ENCODE measurements at places on chromosomes 11 and 22.

GRCh38 chr11:44589301-44589700 lies 23.8 kb downstream of the CD82 start:
- no peak for DNase-seq

GRCh38 chr22:25644122-25644521 lies 79.6 kb downstream of the GRK3 start:
- DNase-seq: no peak

DNA sequence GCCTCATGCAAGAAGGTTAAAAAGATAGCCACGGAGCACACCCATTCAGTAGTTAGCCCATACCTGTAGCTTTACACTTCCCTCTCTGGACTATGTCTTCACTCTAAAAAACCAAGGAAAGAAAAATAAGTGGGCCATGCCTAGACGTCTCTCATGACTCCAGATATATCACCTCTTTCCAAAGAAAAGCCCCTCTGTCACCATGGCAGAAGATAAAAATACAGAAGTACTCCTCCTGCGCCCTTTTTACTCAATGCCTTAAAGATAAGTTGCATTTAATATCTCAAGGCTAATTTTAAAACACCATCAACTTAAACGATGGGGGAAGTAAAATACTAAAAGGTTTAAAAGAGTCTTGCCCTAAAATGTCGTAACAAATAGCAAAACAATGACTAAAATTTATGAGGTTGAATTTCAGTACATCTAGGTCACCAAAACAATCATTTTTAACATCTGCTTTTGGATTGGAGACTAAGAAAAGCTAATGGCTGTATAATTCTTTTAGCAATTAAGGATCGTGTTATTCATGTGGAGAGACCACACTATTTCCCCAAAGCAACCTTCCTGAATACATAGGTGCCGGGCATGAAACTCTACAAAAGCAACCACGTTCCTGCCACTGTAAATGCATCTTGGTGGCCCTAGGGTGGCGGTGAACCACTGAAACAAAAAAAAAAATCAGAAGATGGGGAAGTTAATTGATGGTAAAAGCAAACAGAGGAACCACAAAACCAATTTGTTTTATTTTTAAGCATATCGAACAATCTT lies 46.0 kb downstream of the CELF1 start:
- DNase-seq: no peak

- DNase-seq: no peak
Observed at GRCh38 chr11:110809417-110810199, 97.4 kb upstream of the ARHGAP20 start.

- no peak for DNase-seq
Observed at GRCh38 chr11:115129473-115130289, 374.5 kb downstream of the CADM1 start.

DNA sequence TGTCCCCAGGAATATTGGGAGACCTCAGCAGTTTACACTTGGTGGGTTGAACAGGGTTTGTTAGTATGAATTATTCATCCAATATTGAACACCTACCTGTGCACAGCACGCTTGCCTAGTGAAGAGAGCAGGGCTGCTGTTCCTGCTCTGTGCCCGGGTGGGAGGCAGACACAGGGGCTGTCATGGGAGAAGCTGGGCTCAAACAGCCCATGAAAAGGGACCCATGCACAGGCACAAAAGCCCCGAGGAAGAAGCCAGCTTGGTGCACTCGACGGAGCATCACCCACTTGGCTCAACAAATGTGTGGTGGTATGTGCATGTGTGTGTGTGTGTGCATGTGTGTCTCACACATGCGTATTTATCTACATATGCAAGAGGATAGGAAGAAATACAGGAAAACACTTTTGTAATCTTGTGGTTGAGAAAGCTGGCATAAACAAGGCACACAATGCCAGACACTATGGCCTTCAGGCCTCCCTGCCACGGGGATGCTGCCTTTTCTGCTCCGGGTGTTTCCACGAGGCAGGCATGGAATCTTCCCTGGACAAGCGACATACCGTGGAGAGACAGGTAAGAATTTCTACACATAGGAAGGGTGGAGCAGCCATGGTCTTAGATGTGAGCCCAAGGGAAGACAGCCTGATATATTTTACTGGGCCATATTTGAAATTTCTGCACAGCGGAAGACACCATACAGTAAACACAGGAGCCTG lies 5.0 kb upstream of the APOBEC3A start:
- DNase-seq: no peak

DNA sequence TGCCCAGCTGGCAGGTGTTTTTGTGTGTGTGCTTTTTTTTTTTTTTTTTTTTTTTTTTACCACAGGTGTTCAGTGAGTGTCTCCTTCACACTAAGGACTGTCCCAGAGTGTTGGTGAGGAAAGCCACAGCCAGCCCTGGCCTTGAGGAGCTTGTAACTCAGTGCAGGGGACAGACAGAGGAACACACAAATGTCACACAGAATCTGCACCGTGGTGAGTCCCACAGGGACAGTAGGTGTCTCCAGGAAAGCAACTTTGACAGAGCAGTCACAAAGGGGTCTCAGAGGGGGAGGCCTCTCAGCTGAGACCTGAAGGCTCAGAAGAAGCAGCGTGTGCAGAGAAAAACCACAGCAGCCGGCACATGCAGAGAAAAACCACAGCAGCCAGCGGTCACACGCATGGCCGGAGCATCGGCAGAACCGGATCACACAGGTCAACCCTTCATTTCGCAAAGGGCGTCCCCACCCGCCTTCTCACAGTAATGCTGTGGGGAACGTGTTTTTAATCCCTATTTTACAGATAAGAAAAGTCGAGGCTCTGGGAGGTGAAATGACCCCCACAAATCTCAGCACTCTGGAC lies 101.7 kb upstream of the PRR5 start:
- no peak for DNase-seq

DNA sequence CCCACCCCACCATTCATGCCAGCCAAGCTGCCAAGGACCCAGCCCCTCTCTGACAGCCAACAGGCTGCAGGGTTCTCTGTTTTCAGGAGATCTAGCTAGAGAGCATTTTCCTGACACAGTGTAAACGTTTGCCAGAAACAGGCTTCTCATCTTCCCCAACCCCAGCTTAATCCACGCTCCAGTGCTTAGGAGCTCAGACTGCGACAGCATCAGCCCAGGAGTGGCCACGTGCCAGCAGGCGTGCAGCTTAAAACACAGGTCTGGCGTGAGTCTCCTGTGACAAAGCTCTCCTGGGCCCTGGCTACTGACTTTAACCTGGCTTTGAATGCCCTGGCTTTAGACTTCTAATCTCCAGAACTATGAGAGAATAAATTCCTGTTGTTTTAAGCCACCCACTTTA lies 66.6 kb downstream of the GALNT18 start:
- no peak for DNase-seq

DNA sequence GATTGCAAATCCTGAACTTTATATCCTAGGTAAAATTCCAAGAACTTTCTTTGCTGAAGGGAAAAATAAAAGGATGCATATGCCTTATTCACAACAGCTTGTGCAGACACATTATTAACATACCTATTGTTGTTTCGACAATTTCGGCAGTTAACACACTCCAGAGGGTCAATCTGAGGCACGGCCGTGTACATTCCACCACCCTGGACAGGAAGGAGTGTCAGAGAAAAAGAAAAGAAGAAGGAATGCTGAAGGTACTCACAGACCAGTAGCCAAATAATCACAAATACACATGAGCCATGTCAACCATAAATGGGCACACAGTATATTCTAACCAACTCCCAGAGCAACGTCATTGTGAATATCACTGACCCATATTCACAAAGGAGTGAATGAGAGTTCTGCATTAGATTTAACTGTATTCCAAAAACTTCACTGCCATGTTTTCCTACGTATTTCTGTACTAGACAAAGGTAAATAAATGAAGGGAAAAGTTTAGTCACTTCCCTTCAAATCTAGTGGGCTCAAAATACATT lies 32.4 kb downstream of the VSIG10L2 start:
- DNase-seq: no peak

DNA sequence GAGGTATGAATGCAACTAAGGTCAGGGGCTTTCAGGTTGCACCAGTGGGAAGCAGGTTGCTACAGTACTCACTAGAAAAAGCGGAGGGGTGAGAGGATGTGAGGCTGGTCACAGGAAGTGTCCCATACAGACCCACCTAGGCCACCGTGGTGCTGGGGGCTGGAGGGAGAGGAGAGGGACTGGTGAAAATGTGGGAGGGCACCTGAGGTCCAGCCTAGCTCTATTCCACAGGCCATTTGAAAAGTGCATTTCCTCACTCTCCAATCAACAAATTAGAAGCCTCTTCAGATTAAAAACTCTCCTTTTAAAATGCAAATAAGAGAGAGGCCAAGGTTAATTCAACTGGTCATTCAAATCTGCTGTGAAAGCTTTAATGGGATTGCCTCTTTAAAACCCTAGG lies 38.6 kb upstream of the NCAM1 start:
- no peak for DNase-seq

DNA sequence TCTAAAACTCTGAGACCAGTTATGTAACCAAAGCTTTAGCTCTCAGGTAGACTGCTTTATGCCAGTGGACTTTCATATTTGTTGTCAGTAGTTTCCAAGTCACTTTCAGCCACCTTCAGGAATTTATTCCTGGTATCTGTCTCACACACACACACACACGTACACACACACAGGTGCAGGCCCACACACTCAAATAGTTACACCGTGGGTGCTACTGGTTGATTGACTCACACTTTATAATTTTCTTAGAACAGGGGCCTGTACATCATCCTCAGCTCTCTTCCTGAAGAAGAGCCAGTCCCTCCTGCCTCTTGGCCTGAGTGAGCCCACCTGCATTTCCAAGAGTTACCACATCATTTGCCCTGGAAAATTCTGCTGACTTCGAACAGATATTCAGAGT lies 555.2 kb downstream of the SOX6 start:
- no peak for DNase-seq

All from activated CD8-positive, alpha-beta memory T cell treated with anti-CD3 and anti-CD28 coated beads for 24 hours (primary cell).